Smooth muscle cell of bladder (primary cell): ENCODE measurements at places on chromosomes 7 and 10. TPM values are rescaled to one million over a fixed set of nuclear protein-coding genes. Genes with fewer than 3 reads are reported as not detected.

The ASIC3 gene
- 0.14 and 0.37 TPM in 2 replicates for total RNA-seq

The IFIT3 gene
- total RNA-seq, result 10.4 and 10.7 TPM in 2 replicates

The SFXN3 gene
- 39.5 and 39.8 TPM in 2 replicates for total RNA-seq

The FFAR4 gene
- total RNA-seq, result not detected in 2 replicates
